Dermis microvascular lymphatic vessel endothelial cell (primary cell): ENCODE measurements at places on chromosomes 12 and 14. TPM values are rescaled to one million over a fixed set of nuclear protein-coding genes. Genes with fewer than 3 reads are reported as not detected.

- DNase-seq: no peak
These were observed 80.8 kb downstream of the MNAT1 start for GRCh38 chr14:60815371-60815770.

GRCh38 chr12:110012659-110013058 lies 13.4 kb downstream of the ANKRD13A start:
- no peak for DNase-seq

DNA sequence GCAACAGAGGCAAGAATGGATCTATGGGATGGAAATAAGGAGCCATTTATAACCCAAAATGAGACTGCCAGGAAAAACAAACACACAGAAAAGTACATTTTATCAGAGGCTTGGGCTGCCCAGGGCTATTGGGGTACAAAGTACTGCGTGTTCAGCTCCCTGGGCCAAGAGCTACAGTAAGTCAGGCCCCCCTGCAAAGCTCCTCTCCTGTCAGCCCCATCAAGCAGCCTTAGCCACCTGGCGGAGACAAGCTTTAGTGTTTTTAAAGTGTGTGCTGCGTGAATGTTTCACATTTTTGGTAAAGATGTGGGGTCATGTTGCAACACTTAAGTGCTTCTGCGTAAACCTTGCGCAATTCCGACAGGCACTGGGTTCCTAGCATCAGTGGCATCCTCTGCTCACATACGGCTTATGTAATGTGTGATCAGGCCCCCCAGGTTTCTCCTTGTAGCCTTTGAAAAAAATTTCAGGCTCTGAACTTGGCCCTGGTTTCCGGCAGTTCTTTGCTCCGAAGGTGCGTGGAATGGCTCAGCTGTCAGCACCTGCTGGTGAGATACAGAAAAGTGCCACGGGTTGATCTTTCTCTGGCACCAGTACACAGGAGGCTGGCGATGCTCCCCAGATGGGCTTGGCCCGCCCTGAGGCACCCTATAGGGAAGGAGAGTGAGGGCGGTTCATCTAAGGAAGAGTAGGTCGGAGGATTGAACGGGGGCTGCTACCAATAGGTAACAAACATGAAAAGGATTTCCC lies 198.7 kb upstream of the EEA1 start:
- no peak for DNase-seq

DNA sequence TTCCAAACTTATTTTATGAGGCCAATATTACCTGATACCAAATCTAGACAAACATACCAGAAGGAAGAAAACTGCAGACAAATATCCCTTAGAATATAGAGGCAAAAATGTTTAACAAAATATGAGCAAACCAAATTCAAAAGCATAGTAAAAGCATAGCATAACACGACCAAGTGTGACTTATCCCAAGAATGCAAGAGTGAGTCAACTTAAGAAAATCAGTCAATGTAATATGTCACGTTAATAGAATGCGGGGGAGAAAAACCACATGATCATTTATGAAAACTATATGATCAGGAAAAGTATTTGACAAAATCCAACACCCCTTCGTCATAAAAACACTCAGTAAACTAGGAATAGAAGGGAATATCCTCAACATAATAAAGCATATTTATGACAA lies 217.3 kb downstream of the ADGRD1 start:
- no peak for DNase-seq

DNA sequence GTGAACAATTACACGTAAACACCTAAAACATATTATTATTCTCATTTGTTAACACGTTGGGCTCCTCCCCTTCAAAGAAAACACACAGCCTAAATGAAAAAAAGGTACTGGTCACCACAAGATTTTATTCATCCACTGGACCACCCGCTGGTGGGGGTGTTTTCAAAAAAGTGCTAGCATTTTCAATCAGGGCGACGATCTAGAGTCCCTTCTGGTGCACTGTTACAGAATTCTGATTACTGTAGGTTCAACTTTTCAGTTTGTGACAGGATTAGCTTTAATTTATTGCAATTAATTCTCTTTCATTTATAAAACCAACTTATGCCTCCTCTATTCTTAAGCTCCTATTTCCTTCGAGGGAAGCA lies 443 bp downstream of the MAGOHB start:
- peak; percentile 23 for DNase-seq

- no peak for DNase-seq
These were observed 359.5 kb downstream of the VRK1 start for GRCh38 chr14:97156705-97157104.

Gene KRT76
- total RNA-seq: not detected in 2 replicates

- DNase-seq: no peak
These were observed 124.0 kb upstream of the CPM start for GRCh38 chr12:69056743-69057515.

Gene MOK
- 1.2 and 1.3 TPM in 2 replicates for total RNA-seq
